ENCODE measurements at places on chromosomes 7 and 10. TPM values are rescaled to one million over a fixed set of nuclear protein-coding genes. Genes with fewer than 3 reads are reported as not detected.

GRCh38 chr10:20887706-20888555, 9.2 kb downstream of the NEBL start:
- H3K27me3 ChIP-seq: no peaks in the 10 kb centered on the region
- peak overlapping the region; percentile 93 for H3K4me3 ChIP-seq
- no peak for DNase-seq
- peaks cover 51% of the 10 kb centered on the region for H3K36me3 ChIP-seq
- peak overlapping the region; percentile 75 for H3K27ac ChIP-seq

The HOXA11 gene
- total RNA-seq: not detected

DNA sequence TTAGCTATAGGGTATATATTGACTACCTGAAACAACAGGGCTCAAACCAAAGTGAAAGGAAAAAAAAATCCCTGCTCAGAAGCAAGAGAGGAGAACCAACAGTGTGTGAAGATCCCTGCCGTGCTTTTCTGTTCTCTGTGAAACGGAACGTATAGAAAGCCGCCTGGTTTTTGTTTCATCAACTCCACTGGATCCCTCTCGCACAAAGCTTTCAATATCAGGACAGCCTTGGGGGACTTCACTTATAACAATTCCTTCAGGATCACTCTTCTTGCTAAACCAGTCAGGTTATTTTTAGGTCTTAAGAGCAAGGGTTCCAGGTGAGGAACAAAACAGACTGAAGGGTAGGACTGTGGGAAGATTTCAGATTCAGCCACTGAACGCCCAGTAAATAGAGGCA, 151.1 kb upstream of the CACNA2D1 start:
- H3K27ac ChIP-seq: no peak overlapping the region
- H3K36me3 ChIP-seq: no peaks in the 10 kb centered on the region
- DNase-seq: peak; percentile 15

GRCh38 chr10:71562904-71563303, 156.7 kb downstream of the C10orf105 start:
- DNase-seq: no peak
- no peak overlapping the region for H3K27ac ChIP-seq
- H3K4me3 ChIP-seq: no peak overlapping the region
- H3K4me1 ChIP-seq: peaks cover 4% of the 10 kb centered on the region
- H3K27me3 ChIP-seq: no peaks in the 10 kb centered on the region
- no peaks in the 10 kb centered on the region for H3K36me3 ChIP-seq

DNA sequence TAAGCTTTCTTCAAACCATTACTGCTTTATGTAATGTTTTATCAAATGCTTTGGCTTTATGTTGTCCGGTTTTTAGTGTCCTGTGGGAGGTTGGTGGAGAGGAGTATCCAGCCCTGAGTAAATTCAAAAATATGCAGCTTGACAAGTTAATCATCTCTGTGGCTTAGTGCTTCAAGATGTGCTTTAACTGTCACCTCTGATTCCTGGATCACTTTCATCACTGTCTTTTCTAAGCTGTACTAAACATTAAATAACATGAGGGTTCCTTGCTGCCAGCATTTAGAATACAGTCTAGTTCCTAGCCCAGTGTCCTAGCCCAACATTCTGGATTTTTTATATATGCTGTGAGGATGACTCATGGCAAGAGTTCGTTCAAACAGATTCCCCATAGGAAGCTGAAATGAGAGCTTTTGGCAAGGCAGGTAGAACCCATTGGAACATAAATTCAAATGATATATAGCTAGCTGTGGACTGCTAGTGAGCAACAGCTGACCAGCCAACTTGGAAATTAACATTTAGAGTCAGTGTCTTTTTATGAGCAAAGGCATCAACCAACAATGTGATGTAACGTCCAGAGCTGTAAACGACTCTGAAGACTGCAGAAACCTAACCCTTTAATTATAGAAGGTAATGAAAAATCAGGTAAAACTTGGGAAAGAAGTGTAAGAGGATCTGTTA, 80.6 kb upstream of the OIT3 start:
- H3K4me3 ChIP-seq: no peak overlapping the region
- no peaks in the 10 kb centered on the region for H3K36me3 ChIP-seq
- H3K4me1 ChIP-seq: peaks cover 4% of the 10 kb centered on the region
- peak; percentile 74 for DNase-seq
- H3K27ac ChIP-seq: no peak overlapping the region

DNA sequence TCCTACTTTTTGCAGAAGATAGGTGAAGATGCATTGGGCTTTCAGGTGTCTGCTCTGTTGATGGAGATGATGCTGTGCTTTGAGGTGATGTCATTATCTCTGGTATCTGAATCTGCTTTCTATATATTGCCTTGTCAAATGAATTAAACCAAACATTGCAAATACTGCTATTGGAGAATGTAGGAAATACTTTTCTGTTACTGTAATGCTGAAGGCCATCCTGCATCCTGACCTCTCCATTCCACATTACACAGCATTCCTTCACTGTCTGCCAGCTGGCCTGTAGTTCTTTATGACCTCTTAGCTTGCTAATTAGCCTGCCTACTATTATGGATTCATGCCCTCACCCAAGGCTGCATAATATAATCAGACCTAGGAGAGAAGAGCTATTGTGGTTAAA, 73.2 kb downstream of the VCL start:
- peaks cover 6% of the 10 kb centered on the region for H3K4me1 ChIP-seq
- H3K36me3 ChIP-seq: peaks cover 35% of the 10 kb centered on the region
- DNase-seq: no peak
- H3K4me3 ChIP-seq: no peak overlapping the region

- H3K4me3 ChIP-seq: no peak overlapping the region
- no peak for DNase-seq
- H3K4me1 ChIP-seq: no peaks in the 10 kb centered on the region
- no peaks in the 10 kb centered on the region for H3K27me3 ChIP-seq
- no peaks in the 10 kb centered on the region for H3K36me3 ChIP-seq
- no peak overlapping the region for H3K27ac ChIP-seq
These were observed 92.8 kb upstream of the INSIG1 start for GRCh38 chr7:155204744-155205367.

DNA sequence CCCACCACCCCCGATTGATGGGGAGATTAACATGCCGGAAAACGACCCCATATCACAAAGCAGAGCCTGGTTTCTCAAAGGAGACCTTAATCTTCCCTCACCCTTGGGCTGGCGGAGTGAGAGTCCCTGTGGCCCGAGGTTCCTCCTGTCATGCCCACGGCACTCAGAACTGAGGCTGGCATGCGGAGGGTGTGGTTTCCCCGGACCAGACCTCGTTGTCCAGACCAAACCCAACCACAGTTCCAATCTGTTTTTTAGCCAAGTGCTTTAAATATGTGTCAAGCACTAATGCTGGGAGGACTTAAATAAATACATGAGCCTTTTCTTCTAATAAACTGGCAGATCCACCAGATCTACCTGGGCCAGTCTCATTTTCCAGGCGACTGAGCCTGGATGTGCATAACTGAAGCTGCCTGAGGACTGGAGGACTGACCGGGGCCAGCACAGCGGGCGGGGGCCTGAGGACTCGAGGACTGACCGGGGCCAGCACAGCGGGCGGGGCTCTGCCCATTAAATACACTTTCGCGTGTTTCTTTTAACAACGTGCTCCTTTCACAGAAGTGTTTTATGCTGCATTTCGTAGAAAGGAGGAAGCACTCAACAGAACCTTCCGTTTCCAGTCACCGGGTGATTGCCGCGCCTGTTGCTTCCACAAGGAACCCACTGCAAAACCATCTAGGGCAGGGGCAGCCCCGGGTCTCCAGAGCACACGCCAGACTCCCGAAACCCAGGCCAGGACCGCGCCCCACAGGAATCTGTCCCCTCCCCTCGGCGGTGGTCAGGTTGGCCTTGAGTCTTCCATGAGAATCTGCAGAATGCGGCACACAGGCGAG, 334.6 kb downstream of the PTPRN2 start:
- no peaks in the 10 kb centered on the region for H3K4me1 ChIP-seq
- no peaks in the 10 kb centered on the region for H3K36me3 ChIP-seq
- H3K27ac ChIP-seq: no peak overlapping the region
- no peak for DNase-seq

GRCh38 chr10:12838995-12839927, 162.3 kb downstream of the CCDC3 start:
- peaks cover 7% of the 10 kb centered on the region for H3K4me1 ChIP-seq
- no peak for DNase-seq
- H3K36me3 ChIP-seq: no peaks in the 10 kb centered on the region
- peak overlapping the region; percentile 41 for H3K27ac ChIP-seq
- no peaks in the 10 kb centered on the region for H3K27me3 ChIP-seq
- no peak overlapping the region for H3K4me3 ChIP-seq

The MRLN gene
- not detected for total RNA-seq

DNA sequence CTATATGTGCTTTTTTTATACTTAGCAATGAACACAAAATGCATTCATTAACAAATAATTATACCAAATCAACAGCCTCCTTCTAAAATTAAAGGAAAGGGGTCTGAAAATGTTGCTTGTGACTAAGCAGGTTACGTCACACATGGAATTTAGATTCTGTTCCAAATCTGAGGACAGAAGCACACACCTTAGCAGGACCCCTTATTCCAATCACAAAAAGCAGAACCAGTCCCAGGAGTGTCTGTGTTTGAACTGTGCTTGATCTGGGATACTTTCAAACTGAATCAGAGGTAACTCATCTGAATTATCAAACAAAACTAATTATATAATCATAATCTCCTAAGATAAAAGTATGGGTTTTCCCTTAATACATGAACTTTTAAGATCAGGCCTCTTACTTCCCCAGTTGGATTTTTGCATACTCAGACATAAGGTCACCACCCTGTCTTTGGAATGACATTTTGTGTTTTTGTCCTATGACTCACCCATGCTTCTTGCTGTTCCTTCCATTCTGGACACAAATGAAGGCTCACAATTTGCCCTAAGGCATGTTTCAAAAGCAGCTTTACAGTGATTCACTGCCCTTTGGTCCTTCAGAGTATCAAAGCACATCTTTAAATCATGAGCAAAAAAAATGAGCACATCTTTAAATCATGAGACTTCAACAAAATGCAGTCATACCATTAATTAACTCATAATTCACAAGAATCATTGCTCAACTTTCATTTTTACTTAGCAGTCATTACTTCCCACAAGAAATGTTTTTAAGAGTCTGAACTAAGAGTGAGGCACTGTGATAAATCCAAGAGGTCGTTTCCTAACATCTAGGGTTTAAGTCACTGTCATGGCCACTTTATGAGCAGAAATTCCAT, 35.5 kb downstream of the SEMA3C start:
- H3K4me3 ChIP-seq: no peak overlapping the region
- H3K27me3 ChIP-seq: no peaks in the 10 kb centered on the region
- no peaks in the 10 kb centered on the region for H3K36me3 ChIP-seq
- DNase-seq: peak; percentile 85
- H3K27ac ChIP-seq: no peak overlapping the region
- H3K4me1 ChIP-seq: no peaks in the 10 kb centered on the region

GRCh38 chr10:105056413-105056812, 415.3 kb downstream of the SORCS3 start:
- no peaks in the 10 kb centered on the region for H3K36me3 ChIP-seq
- no peaks in the 10 kb centered on the region for H3K4me1 ChIP-seq
- no peak for DNase-seq
- H3K27me3 ChIP-seq: no peaks in the 10 kb centered on the region
- no peak overlapping the region for H3K4me3 ChIP-seq

DNA sequence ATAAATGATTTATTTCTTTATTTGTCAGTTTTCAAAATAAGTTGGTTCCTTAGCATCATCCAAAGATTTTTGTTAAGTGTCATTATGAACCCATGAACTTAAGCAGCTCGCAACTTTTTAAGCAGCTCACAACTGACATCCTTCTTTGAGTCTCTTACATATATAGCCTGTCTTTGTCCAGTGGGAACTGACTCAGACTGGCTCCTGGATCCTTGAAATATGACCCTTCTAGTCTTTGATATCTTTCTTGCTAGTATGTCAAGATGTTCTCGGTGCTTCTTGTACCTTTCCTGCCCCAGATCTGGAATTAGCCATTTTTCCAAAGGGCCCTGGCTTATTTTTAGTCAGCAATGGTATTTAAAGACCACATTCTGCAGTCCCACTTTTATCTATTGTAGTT, 53.9 kb upstream of the ARID5B start:
- peak; percentile 12 for DNase-seq
- no peak overlapping the region for H3K4me3 ChIP-seq
- H3K27ac ChIP-seq: no peak overlapping the region

DNA sequence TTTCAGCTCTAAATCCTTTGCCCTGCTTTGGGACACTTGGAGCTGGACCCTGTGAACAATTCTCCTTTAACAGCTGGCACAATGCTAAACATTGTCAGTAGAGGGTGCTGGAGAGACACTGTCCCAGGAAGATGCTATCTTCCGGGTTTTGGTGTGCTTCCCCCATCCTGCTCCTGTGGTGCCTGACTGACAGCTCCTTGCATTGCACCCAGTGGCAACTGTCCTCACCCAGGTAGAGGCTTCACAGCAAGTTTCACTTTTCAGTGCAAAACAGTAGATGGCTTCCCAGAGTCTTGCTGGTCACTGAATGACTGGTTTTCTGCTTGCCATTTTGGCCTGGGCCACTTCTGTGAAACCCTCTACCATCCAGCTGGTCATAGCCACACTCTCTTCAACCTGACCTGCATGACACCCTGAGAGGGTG, 77.3 kb downstream of the CDC14C start:
- no peak overlapping the region for H3K4me3 ChIP-seq
- peak; percentile 66 for DNase-seq
- no peaks in the 10 kb centered on the region for H3K4me1 ChIP-seq
- H3K36me3 ChIP-seq: no peaks in the 10 kb centered on the region
- H3K27ac ChIP-seq: no peak overlapping the region

DNA sequence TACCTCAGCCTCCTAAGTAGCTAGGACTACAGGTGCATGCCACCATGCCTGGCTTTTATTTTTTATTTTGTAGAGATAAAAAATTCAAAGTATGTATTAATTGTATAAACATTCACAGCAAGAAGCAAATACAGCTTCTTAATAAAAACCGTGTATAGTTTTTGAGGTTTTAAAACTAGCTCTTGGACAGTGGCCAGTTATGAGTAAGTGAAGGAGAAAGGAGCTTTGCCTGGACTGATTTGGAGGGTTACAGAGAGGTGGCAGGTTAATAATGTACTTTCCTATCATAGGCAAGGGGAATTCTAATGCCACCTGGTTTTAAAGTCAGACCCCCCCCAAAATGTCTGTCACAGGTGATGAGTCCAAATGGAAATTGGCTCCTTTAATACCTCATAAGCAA, 43.4 kb downstream of the ZNRF2 start:
- DNase-seq: peak; percentile 40
- H3K4me1 ChIP-seq: peaks cover 10% of the 10 kb centered on the region
- no peak overlapping the region for H3K4me3 ChIP-seq
- H3K27me3 ChIP-seq: no peaks in the 10 kb centered on the region
- peaks cover 6% of the 10 kb centered on the region for H3K36me3 ChIP-seq

DNA sequence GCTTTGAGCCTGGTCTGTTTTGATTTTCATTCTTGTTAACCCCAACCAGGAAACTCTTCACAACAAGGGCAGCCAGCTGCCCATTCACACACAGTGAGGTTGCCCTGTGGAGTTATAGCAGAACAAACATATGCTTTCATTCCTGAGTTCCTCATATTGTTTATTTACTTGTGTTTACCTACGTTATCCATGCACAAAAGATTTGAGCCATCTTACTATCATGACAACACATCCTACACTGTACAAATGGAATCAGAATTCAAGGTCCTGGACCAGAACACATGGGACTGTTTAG, 21.7 kb upstream of the BMPER start:
- H3K4me3 ChIP-seq: no peak overlapping the region
- no peaks in the 10 kb centered on the region for H3K36me3 ChIP-seq
- H3K27me3 ChIP-seq: no peaks in the 10 kb centered on the region
- H3K4me1 ChIP-seq: peaks cover 31% of the 10 kb centered on the region
- DNase-seq: no peak
- H3K27ac ChIP-seq: no peak overlapping the region
